Activated CD4-positive, alpha-beta T cell treated with anti-CD3 and anti-CD28 coated beads, Interleukin-2, amount 50 U/mL, for 48 hours (primary cell): ENCODE measurements at places on chromosomes 12 and 14.

DNA sequence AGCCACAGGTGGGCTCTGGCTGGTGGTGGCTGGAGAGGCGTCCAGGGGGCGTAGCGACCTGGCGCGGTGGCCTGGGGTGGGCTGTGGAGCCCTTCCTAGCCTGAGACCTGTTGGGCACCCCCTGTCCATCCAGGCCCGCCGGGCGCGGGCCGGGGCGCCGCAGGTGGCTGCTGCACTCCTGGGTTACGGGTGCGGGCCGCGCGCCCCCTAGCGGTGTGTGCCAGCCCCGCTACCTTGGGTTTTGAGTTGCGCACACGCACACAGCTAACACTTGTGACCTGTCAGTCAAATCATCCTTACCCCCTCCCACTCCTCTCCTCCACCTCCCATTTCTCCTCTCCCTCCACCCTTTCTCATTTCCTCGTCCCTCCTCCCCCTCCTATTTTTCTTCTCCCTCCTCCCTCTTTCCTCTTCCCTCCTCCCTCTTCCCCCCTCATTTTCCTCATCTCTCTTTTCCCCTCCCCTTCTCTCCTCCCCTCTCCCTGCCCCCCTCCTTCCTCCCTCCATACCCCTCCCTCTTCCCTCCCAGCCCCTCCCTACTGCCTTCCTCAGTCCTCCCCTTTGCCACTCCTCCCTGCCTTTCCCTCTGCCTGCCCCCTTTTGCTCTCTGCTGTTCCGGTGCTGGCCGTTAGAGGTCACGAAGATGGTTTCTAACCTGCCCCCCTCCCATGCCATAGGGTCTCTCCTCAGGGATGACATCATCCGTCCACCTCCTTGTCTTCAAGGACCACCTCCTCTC, 2.3 kb downstream of the MEG3 start:
- DNase-seq, result no peak

GRCh38 chr12:5996459-5996858, 51.4 kb upstream of the ANO2 start:
- no peak for DNase-seq

DNA sequence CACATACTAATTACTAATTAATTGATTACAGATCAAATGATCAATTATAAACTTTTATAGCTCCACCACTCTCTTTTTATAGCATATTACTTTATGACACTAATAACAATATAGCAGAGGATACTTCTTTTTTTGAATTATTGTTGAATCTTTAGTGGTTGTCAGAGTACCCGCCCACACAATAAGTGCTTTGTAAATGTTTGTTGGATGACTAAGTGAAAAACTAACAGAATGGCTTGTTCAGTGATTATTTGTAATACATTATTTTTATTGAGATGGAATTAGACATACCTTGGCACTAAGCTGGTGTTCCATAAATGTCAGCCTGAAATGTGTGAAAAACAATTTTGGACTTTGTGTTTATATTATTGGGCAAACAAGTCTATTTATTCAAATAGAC, 670.5 kb upstream of the ATXN7L3B start:
- DNase-seq, result no peak

GRCh38 chr14:51744372-51745130, 92.8 kb downstream of the FRMD6 start:
- no peak for DNase-seq

DNA sequence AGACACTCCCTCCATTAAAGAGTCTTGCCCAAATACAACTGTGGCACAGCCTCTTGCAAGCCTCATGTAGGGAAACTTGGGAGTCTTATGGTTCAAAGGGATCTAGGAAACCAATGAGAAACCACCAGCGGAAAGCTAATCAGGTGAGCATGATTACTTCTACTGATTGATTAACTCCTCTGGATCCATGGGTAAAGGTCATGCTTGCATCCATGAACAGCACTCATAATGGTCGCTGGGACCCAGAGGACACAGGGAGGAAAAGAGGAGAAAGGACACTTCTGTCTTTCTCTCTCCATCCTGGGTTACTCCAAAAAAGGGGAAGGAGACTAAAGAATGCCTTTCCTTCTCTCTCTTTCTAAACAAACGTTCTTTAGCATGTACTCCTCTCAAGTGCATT, 1397.2 kb downstream of the LRFN5 start:
- DNase-seq, result no peak

DNA sequence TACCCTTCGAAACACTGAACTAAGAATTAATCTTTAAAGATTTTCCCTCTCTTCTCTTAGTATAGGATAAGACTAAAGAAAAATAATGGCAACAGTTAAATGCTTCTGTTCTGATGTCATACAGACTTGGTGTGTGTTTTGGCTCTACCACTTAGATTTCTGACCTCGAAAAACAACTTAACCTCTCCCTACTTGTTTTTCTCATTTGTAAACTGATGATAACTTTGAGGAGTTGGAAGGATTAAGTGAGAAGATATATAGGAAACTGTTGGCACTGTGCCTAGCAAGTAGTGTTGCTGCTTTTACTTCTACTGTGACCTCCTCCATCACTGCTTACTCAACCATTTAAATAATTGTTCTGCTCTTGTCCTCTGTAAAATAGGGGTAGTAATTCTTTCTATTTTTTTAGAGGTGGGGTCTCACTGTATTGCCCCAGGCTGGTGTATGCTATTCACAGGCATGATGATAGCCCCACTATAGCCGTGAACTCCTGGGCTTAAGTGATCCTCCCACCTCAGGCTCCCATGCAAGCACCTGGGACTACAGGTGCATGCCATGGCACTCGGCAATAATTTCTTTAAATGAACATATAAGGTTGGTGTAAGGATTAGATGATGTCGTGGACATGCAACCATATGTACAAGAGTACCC, 22.4 kb downstream of the PALS1 start:
- DNase-seq, result no peak

DNA sequence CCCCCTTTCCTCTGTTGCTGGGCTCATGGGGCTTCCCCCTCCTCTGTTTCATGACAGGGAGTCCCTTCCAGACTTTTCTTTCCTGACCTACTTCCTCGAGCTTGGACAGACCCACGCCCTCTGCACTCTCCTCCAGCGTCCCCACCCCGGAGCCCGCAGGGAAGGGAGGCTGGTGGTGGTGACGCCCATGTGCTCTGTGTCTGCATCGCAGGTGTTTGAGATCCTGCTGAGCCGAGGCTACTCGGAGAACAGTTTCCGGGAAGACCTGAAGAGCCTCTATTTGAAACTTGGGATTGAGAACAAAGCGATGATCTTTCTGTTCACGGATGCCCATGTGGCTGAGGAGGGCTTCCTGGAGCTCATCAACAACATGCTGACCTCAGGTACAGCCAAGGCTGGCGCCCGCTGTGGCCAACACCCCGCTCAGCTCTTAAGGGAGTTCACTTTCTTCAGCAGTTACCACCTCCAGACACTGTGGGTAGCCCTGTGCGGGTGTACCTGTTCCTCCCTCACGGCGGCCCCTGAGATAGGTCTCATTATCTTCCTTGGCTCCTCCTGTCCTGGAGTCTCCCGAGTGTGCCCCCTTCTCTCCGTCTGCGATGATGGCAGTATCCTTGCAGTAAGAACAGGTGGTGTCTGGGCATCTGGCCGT, 85.6 kb downstream of the CCDC92 start:
- no peak for DNase-seq

- DNase-seq, result no peak
These were observed 945.4 kb upstream of the FLRT2 start for GRCh38 chr14:84584511-84584910.

DNA sequence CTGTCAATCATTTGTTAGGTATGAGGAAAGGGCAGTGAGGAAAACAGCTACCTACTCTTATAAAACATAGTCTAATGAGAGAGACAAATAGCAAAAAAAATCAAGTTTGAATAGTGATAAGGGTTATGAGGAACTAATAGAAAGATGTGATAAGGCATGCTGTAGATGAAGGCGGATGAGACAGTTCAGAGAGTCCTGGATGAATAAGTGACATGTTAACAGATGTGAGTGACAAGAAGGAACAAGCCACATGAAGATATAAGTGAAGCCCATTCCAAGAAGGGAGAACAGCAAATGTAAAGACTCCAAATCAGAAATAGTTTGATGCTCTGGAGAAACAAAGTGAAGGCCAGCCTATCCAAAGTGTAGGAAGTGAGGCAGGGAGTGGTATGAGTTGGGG, 154.1 kb upstream of the SYT10 start:
- DNase-seq, result no peak

- no peak for DNase-seq
These were observed 134.4 kb downstream of the ADGRD1 start for GRCh38 chr12:131087991-131088700.

- DNase-seq, result no peak
These were observed 31.0 kb upstream of the AMN1 start for GRCh38 chr12:31759632-31760459.

- no peak for DNase-seq
These were observed 77.8 kb upstream of the CPNE8 start for GRCh38 chr12:38983117-38983571.

GRCh38 chr12:123150275-123150743, 581 bp downstream of the PITPNM2 start:
- peak; percentile 43 for DNase-seq

GRCh38 chr12:117501076-117501869, 139.8 kb upstream of the NOS1 start:
- no peak for DNase-seq

DNA sequence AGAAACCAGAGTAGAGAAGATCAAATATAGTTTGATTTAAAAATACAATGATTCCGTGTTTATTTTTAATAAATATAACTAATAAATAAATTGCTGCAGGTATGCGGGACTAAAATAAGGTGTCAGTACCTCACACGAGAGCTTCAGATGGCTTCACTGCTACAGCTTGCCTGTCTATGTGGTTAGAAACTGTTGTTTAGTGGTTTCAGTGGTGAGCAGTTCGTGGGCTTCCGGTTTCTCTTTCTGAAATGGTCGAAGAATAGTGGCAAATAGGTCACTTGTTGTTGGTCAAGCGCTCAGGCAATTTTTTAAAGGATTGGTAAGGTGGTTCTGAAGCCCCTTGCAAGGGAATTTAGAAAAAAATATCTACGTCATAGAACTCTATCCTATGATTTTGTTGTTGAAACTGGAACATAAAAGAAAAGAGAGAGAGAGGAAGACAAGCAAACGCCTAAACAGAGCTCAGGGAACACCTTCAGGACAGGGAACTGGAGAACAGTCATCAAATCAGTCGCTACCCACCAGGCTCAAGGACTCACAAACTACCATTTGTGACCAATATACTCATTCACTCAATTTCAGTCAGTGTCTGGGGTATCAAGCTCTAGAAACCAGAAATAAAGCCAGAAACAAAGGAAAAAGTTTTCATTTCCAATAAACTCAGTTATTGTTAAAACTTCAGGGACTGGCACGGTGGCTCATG, 31.3 kb downstream of the GABARAPL1 start:
- DNase-seq, result no peak

DNA sequence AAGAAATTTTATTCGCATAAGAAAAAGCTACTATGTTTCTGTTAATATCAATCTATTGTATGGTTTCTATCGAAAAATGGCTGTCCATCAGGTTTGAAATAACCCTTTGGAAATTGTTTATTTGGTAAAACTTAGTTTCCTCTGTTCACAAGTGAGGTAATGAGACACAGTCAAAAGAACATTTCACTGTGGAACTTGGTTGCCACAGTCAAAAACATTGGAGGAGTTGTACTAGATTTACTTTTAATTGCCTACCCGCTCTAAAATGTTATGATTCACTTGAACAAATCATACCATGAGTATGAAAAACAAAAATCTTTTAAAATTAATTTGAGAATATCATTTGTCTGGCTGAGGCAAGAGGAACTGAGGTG, 46.5 kb downstream of the ITPR2 start:
- DNase-seq, result no peak

DNA sequence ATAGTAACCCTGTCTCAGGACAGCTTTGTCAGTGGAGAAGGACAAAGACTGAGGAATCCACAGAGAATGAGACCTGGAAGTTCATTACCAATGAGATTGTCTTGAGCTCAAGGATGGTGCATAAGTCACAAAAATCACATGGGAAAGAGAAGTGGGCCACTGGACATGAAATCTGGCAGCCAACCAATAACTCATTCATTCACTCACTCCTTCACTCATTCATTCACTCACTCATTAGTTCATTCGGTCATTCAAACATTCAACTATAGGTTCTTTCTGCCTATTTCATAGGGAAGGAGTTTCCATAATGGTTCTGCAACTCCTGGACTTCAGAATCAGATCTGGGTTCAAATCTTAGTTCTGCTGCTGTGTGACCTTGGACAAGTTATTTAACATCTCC, 18.2 kb upstream of the WSCD2 start:
- no peak for DNase-seq

GRCh38 chr12:53483225-53483978, 15.9 kb downstream of the MAP3K12 start:
- DNase-seq, result no peak

DNA sequence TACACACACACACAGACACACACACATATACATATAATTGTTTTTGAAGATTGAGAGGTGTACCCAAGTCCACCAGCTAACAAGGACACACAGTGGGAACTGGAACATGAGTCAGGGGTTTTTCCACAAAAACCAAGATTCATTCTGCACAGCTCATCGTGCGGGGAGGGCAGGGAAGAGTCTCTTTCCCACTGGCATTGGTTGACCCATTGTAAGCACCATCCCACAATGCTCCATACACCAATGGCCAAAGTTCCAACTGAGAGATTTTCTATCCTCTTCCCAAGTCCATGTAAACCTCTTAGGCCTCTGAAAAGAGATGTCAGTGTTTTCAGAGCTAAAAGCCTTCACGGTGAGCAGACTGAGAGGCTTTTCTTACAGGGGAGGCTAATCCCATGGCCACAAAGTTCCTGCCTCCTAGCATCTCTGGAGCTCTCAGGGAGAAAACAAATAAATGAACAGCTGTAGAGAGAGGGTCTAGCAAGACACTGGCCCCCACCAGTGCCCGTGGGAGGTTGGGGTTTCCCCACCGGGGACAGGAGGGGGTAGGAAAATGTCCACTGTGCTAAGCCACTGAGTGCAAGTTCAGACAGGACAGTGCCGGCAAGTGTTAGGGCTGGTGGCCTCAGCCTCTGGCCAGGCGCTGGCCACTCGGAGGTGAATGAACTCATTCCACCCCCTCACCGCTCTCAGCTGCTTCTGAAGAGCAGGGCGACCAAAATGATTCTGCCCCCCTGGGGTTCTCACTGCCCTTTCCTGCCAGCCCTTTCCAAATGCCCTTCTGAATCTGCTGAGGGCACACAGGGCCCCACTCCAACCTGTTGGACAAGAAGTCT, 21.5 kb upstream of the TC2N start:
- DNase-seq, result no peak

GRCh38 chr12:123134271-123134671, 16.6 kb downstream of the PITPNM2 start:
- DNase-seq, result no peak
